ENCODE measurements at places on chromosomes 13 and 19.

DNA sequence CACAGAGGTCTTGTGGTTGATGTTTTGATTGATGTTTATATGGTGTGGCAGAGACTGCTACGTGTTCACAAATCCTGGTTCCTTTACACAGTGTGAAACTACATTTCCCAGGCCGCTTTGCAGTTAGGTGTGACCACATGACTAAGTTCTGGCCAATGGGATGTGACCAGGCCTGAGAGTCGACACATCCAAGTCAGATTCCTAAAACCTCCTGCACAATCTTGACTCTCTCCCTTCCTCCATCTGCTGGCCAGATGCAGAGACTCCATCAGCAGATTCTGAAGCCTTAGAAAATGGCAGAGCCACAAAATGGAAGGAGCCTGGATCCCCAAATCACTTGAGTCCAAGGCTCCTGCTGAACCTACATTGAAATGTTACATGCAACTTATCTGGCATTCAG lies 12.6 kb downstream of the CD37 start:
- no peak for DNase-seq

- DNase-seq = no peak
Observed at GRCh38 chr13:101473458-101473857, 21.0 kb downstream of the ITGBL1 start.

GRCh38 chr13:72698164-72698563 lies 29.3 kb downstream of the MZT1 start:
- no peak for DNase-seq

DNA sequence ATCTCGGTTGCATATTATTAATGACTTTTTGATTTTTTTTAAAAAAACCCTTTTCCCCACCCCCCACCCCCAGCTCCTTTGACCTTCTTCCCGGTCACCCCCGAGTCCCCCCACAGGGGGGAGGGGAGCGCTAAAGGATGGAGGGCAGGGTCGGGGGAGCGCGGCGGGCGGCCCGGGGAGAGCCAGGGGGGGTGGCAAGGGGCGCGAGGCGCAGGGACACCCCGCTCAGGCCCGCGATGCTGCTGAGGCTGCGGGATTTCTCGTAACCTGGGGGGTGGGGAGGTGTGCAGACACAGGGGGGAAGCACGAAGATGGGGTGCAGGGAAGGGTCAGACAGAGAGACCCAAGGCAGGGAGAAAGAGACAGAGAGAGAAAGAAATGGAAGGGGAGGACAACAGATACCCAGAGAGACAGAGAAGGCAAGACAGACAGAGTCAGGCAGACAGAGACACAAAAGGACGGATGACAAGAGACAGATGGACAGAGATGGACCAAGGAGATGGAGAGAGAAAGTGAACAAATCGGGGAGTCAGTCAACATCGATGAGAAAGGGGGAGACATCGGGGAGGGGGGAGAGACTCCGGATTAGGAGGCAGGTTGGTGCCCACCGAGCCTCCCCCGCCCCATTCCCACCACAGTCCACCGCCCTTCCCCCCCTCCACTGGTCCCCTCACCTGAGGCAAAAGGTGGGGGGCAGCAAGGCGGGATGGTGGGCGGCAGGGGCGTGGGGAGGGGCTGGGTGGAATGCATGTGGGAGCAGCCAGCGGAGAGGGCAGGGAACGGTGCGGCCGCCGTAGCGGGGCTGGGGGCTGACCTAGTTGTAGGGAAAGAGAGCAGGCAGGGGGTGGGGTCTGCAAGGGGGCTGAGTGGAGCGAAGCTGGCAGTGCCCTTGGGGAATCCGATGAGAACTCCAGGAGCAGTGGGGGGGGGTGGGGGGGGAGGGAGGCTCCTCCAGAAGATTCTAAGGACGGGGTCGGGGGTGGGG lies 14.2 kb downstream of the KCNC3 start:
- DNase-seq = no peak

DNA sequence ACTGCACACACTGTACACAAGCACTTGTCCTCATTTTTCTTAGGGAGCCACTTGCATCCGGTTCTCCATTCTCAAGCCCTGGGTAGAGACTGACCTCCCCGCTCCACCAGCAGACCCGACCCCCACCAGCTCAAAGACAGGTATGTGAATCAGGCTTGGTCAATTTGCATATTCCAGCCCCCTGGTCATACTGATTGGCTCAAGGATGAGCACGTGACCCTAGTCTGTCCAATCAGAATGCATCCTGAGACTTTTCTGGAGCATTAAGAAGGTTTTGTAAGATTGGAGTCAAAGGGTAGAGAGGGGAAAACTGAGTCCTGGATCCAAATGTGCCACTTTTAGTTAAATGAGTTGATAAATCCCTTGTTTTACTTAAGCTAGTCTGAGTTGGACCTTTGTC lies 34.1 kb downstream of the NOTCH3 start:
- DNase-seq = no peak

- no peak for DNase-seq
Observed at GRCh38 chr13:71806886-71807285, 60.1 kb downstream of the DACH1 start.

DNA sequence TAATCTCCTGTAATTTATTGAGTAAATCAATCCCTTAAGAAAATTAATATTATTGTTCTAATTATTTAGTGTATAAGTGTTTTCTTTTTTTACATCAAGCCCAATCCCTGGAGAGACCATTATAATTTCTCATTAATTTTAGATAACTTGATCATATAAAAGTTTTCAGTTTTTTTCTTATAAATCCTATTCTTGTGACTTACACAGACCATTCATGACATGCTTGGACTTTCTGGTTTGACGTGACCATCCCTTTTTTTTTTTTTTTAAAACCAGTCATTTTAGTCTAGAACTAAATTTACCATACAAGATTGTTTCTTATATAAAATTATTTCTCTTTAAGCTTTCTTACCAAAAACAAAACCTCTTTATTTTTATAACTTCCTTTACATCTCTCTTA lies 5.4 kb upstream of the MTRF1 start:
- DNase-seq = no peak

- DNase-seq = no peak
Observed at GRCh38 chr13:99555149-99555548, 53.9 kb downstream of the TM9SF2 start.

GRCh38 chr13:97631158-97631557 lies 197.2 kb downstream of the RAP2A start:
- DNase-seq = no peak

DNA sequence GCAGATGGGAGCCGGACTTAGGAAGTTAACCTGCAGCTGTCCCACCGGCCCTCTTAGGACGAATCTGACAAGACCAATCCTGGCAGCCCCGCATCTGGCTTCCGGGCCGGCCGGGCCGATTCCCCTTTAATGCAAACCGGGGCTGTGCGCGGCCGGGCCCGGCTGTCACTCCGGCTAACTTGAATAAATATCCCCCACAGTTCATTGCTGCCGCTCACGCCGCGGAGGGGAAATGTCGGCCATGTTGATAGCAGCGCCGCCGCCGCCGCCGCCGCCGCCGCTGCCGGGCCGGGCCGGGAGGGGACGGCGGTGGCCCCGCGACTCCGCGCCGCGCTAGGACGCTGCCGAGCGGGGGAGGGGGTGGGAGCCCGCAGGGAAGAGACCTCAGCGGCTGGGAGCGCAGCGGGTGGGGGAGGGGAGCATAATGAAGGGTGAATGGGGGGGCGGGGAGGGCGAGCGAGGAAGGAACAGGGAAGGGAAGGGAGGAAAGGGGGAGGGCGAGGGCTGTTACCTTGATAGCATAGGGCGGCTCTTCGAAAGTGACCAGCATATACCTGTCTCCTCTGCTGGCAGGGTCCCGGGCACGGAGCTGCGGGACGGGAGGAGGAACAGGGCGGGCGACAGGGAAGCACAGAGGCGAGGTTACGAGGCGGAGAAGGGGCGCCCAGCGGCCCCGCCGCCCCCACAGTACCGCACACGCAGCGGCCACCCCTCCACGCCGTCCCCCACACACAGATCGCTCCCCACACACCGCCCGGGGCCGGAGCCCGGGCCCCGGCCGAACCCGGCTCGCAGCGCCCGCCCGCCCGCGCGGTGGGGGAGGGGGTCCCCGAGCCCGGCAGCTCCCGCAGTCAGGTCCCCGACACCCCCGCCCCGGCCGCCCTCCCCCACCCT lies 1.1 kb downstream of the INTS6 start:
- DNase-seq = no peak

- DNase-seq = no peak
Observed at GRCh38 chr19:4583961-4584669, 24.6 kb upstream of the SEMA6B start.

- DNase-seq = no peak
Observed at GRCh38 chr19:10299545-10300458, 9.8 kb downstream of the ZGLP1 start.

GRCh38 chr13:113567681-113568080 lies 16.9 kb upstream of the TFDP1 start:
- DNase-seq = no peak

DNA sequence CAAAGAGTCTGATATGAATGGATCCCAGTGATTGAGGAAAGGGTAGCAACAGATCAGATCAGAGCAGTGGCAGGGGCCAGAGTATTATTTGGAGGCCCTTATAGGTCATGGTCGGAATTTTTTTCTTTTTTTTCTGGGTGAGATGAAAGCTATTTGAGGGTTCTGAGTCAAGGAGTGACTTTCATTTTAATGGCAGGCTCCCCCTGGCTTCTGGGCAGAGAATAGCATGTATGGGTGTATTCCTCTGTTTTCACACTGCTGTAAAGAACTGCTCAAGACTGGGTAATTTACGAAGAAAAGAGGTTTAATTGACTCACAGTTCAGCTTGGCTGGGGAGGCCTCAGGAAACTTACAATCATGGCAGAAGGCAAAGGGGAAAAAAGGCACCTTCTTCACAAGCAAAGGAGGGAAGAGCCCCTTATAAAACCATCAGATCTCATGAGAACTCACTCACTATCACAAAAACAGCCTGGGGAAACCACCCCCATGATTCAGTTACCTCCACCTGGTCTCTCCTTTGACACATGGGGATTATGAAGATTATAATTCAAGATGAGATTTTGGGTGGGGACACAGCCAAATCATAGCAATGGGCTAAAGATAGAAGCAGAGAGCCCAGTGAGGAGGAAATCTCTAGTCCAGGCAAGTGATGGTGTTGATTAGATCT lies 3.0 kb upstream of the SLC6A16 start:
- no peak for DNase-seq

- DNase-seq = no peak
Observed at GRCh38 chr19:2076526-2076944, 19.6 kb downstream of the MOB3A start.

GRCh38 chr13:110836605-110836903 lies 78.3 kb downstream of the ANKRD10 start:
- DNase-seq = no peak

DNA sequence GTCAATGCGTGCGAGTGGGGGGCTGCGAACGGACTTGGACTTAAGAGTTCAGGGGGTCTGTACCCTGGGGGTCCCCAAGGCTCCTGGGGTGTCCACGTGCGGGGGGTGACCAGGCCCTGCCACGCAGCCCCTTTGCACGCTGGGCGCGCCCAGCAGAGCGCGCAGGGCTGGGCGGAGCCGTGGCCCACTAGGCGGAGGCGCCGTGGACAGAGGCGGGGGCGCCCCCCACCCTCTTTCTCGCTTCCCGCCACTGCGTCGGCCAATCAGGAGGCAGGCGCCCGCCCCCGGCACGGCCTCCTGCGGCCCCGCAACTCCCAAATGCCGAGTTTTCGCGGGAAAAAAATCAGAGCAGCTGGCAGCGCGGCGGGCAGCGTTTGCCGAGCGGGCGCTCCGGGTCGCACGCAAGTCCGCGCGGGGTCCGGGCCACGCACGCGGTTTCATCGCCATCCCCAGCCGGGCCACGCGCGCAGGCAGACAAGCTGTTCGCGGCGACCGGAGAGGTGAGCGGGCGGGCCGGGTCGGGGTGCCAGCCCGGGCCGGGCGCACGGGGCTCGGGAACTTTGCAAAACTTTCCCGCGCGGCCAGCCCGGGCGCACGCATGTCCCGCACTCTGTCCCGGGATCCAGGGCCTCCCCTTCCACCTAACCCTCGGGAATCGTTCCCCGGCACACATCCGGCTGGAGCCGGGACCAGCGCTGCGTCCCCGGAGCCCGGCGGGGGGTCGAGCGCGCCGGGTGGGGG lies at the start of gene UHRF1:
TSS of gene UHRF1 (plus strand) at position 346 of the 741 bp plus-strand sequence. CDS start 1,385 bp downstream, outside the sequence.
- DNase-seq = no peak

DNA sequence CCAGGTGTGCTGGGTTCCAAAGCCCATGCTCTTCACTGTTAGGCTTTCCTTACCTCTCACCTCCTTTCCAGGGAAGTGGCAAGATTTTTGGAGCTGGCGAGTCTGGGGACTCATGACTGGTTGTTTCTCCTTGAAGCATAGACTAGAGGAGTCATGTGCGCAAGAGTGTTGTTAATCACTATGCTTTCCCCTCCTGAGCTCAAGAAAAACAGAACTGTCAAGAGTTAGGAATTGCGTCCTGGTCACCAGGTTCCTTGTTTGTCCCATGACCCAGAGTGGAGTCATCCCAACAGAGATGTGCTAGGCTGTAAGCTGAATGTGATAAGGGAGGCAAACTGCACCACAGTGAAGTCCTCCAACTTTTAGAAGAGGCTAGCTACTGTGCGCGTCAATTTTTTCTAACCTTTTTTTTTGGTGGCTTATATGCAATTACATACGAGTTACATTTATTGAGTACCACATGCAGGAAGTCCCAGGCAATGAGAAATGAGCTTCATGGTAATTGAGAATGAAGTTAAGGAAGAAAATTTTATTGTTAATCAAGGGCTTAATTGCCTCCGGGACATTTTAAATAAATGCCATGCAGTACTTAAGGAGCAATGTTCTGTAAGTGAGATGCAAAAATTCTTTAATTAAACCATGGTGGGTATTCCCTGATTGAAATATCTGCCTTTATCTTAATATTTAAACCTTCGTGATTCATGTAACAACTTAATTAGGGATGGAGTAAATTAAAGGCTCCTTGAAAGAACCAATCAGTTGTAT lies 233.9 kb downstream of the ZIC5 start:
- no peak for DNase-seq

- no peak for DNase-seq
Observed at GRCh38 chr19:16943942-16944625, 55.3 kb downstream of the F2RL3 start.

GRCh38 chr13:64158908-64159307 lies 2743.3 kb upstream of the PCDH20 start:
- no peak for DNase-seq

- DNase-seq = no peak
Observed at GRCh38 chr19:10929402-10929794, 787 bp downstream of the TIMM29 start.

DNA sequence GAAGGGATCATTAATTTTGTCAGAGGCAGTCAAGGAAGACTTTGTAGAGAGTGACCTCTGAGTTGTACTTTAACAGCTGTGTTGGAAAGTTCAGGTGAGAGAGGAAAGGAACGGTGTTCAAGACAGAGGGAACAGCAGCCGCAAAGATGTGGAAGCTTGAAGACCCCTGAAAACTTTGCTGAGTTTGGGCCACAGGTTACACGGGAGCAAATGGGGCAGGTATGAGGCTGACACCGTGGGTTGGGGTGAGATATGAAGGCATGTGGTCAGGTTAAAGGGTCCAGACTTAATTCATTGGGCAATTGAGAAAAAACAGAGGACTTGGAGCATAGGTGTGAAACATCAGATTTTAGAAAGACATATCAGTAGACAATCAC lies 72.0 kb upstream of the SERP2 start:
- no peak for DNase-seq

Data from iPS DF 19.7 (cell line).